ENCODE measurements at places on chromosomes 12 and 14. TPM values are rescaled to one million over a fixed set of nuclear protein-coding genes. Genes with fewer than 3 reads are reported as not detected.

The C14orf132 gene
- 16.5 TPM for total RNA-seq

The CMKLR1 gene
- total RNA-seq, result 6.8 TPM

The ADAMTS20 gene
- not detected for total RNA-seq

The GNG2 gene
- total RNA-seq, result 9.1 TPM

The USP44 gene
- total RNA-seq, result 0.09 TPM

The VCPKMT gene
- total RNA-seq, result 5.3 TPM

The ASCL1 gene
- total RNA-seq, result not detected

The RDH12 gene
- not detected for total RNA-seq
